Ureter (tissue), 1 donor: ENCODE measurements at places on chromosomes 2 and 18.

DNA sequence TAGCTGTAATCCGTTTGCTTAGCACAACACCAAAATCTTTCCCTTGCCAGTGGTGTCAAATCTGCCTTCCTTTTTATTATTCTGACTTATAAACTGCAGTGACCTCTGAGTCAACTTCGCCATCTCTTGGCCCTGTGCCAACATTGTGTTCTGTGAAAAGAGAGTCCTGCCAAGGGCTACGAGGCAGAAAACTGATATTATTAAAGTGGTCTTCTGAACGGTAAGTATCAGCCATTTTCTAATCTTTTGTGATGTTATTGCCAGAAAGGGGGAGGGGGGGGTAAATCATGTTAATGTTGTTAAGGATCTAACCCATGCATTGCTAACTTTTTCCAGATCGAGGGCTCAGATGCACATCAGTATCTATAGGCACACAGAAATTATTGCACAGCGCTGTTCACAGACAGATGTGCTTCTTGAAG is 121.5 kb upstream of the LTBP1 start:
- peak; percentile 62 for DNase-seq

- DNase-seq, result no peak
Observed at GRCh38 chr2:129428086-129428660, 551.3 kb upstream of the RAB6C start.

GRCh38 chr2:98324181-98324580 is 22.1 kb upstream of the CNGA3 start:
- no peak for DNase-seq

GRCh38 chr2:214233164-214233563 is 177.7 kb upstream of the VWC2L start:
- no peak for DNase-seq

- DNase-seq, result no peak
Observed at GRCh38 chr18:75475228-75475627, 47.7 kb upstream of the SMIM21 start.

- DNase-seq, result no peak
Observed at GRCh38 chr2:102184568-102184967, 2.3 kb upstream of the IL1RL2 start.

- DNase-seq, result peak; percentile 45
Observed at GRCh38 chr2:170679607-170680079, 35.5 kb upstream of the SP5 start.

DNA sequence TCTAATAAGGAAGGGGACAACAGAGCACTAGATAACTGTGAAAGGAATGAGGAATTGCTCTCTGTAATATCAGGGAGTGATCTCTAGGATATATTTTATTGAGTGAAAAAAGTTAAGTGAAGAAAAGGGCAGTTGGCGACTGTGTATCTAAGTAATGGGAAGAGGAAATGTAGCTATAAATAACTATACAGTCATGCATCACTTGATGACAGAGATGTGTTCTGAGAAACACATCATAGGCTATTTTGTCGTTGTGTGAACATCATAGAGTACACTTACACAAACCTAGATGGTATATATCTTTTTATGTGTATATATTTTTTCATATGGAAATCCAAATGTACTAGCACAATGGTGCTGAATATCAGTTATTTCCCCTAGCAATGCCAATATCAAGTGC is 329.3 kb downstream of the TXNL1 start:
- DNase-seq, result no peak

DNA sequence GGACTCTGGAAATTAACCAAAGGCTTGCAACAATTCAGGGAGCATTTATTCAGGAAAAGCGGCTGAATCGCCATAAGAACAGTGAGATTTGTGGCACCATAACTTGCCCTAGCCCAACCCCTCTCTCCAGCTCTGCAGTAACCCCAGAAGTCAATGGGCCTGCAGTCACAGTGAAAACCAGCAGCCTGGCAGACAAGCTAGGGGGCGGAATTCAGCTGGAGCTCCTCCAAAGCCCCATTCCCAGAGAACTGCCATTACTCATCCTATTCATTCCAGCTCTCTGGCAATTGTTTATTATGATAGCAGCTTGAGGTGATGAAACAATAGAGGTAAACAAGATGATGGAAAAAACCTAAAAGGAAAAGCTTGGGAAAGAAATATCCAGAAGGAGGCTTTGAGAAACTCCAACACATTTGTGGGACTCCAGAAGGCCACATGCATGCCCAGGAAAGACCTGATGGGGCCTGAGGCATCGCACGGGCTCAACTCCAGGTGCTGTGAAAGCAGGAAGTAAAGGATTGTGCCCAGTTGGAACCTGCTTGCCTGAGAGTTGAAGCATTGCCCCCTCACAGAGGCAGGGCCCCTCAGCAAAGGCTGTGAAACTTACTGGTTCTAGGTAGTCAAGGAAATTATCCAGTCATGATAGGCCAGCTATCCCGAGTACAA is 126.7 kb downstream of the TWIST2 start:
- no peak for DNase-seq
